ENCODE measurements at places on chromosomes 7 and 10.

DNA sequence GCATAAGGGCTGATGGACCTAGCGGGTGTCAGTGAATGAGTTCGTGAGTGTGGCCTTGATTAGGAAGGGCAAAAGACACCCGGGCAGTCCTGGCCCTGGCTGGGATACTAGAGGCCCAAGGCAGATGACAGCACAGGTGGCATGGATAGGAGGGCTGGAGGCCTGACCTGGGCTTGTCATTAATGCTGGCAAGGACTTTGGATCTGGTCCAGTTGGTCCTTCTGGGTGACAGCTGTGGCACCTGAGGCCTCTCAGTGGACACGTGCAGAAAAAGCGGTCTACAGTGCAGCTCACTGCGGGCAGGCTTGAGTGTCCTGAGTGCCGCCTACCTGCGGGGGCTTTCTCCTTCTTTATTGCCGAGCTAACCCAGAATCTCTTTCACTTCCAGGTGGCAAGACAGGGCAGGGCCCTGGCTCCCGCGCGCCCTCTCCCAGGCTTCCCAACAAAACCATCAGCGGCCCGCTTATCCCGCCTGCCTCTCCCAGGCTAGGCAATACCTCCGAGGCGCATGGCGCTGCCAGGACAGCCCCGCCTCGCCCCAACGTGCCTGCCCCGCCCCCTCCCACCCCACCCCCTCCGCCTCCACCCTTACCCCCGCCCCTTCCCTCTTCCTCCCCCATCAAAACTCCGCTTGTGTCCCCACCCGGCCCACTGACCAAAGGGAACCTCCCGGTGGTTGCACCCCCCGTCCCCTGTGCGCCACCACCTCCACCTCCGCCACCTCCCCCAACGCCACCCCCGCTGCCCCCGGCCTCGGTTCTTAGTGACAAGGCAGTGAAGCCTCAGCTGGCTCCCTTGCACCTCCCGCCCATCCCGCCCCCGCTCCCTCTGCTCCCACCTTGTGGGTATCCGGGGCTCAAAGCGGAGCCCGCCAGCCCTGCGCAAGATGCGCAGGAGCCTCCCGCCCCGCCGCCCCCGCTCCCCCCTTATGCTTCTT, 77.4 kb downstream of the WIPF3 start:
- DNase-seq, result no peak

GRCh38 chr10:89692416-89692815, 9.0 kb upstream of the KIF20B start:
- DNase-seq, result no peak

GRCh38 chr7:82164813-82165212, 278.8 kb downstream of the CACNA2D1 start:
- no peak for DNase-seq

- no peak for DNase-seq
These were observed 115.8 kb downstream of the ATE1 start for GRCh38 chr10:121812031-121812430.

GRCh38 chr7:63077841-63078240, 920.8 kb upstream of the ZNF722 start:
- no peak for DNase-seq

- no peak for DNase-seq
These were observed 391.0 kb downstream of the GFRA1 start for GRCh38 chr10:115882021-115882420.

DNA sequence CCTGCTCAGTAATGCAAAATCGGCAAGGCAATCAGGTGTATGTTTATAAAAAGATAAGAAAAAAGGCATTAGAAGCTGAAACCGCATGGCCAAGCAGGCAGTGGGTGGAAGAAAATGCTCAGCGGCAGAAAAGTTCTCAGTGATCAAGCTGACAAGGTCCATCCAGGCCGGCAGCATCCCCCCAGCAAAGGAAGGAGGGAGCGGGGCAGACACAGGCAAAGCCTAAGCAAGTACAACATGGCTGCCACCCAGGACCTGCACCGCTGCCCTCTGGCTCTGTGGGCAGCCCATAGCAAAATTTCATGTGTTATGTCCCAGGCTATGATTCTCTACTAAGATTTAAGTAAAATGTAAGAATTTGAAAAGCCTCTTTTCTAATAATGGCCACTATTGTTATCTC, 45.4 kb downstream of the MRPS24 start:
- DNase-seq, result no peak

DNA sequence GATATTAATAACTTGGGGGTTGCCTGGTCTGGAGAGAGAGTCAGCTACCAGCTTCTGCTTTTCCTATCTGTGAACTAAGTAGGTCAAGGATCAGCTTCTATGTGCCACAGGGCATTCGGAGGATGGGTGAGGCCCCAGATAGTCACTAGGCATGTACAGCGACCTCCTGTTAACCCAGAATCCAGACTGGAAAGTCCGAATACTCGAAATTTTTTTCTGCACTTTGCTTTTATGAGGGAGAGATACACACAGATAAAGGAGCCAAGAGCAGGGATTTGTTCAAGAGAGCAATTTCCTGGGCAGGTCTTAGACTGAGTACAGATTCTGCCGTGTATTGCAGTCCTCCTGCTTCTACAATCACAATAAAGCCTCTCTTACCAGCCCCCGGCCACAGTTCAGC, 54.2 kb downstream of the EMX2 start:
- DNase-seq, result no peak

GRCh38 chr10:63829020-63829419, 307.8 kb downstream of the REEP3 start:
- no peak for DNase-seq

- no peak for DNase-seq
These were observed 116.1 kb upstream of the PALS2 start for GRCh38 chr7:24457219-24457558.

DNA sequence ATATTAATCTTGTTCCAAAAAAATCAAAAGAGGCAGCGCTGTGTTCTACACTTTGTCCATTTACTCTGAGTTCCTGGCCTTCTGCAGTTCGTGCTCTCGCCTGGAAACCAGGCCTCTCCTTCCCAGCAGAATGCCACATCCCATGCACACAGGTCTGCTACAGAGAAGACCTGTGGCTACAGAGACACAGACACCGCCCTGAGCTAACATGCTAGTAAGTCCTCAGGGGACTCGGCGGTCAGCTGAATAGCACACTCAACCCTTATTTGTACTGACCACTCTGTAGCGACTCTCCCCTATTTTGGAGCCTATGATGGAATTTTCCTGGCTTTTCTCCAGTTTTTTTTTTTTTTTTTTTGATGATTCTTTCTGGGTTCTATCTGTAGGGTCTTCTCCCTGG, 12.8 kb downstream of the CREB3L2 start:
- no peak for DNase-seq

DNA sequence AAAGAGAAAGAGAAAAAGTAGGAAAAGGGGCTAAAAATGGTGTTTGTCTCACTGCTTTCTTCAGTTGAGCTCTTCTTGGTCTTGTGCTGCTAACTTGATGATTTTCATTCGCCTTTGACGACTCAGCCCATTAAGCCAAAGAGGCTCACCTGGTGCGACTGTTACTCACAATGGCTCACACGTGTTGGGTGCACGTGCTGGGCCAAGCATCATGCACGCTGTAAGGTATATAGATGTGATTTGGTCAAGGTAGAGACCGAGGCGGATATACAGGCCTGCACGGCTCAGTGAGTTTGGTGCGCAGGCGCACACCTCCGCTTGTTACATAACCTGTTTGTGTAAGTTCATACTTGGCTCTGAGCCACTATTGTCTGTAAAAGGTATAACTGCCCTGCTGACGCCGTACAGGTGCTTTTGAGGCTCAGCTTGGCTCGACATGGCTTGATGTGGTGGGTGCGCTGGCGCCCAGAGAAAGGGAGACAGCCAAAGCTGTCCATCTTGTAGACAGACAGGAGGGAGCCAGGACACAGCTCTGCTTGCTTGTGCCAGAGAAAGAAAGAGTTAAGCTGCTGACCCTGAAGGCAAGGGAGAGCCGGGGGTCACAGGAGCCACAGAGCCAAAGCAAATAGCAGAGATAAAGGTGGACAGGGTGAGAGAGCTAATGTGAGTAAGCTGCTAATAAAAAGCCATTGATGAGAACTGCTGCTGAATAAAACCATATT, 33.6 kb downstream of the ANKRD16 start:
- DNase-seq, result no peak

- no peak for DNase-seq
These were observed 10.2 kb upstream of the SEC61G start for GRCh38 chr7:54769203-54769602.

- DNase-seq, result no peak
These were observed 89.9 kb downstream of the CARD11 start for GRCh38 chr7:2953588-2954407.

- no peak for DNase-seq
These were observed 210.2 kb downstream of the MLLT10 start for GRCh38 chr10:21744223-21744622.

- no peak for DNase-seq
These were observed 54.1 kb upstream of the NPSR1 start for GRCh38 chr7:34603711-34604444.

DNA sequence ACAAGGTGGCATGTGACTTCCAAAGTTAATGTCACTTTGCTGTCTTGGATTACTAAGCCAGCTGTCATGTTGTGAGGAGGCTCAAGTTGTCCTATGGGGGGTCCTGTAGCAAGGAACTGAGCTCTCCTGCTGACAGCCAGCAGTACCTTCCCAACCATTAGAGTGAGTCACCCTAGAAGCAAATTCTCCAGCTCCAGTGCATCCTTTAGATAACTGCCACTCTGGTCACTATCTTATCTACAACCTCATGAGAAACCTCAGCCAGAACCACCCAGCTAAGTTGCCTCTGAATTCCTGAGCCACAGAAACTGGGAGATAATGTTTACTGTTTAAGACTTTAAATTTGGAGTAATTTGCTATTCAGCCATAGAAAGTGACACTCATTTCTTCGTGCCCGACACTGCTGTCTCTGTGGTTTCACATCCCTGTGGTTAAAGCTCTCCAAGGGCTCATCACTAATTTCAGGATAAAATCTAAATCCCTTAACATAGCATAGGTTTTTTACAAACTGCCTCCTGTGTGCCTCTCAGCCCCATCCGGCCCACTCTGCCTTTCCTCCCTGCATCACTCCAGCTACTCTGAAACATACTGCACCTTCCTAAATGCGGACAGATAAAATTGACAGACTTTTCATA, 83.5 kb downstream of the PRR15 start:
- DNase-seq, result no peak

GRCh38 chr10:130027716-130028464, 63.8 kb upstream of the EBF3 start:
- no peak for DNase-seq

DNA sequence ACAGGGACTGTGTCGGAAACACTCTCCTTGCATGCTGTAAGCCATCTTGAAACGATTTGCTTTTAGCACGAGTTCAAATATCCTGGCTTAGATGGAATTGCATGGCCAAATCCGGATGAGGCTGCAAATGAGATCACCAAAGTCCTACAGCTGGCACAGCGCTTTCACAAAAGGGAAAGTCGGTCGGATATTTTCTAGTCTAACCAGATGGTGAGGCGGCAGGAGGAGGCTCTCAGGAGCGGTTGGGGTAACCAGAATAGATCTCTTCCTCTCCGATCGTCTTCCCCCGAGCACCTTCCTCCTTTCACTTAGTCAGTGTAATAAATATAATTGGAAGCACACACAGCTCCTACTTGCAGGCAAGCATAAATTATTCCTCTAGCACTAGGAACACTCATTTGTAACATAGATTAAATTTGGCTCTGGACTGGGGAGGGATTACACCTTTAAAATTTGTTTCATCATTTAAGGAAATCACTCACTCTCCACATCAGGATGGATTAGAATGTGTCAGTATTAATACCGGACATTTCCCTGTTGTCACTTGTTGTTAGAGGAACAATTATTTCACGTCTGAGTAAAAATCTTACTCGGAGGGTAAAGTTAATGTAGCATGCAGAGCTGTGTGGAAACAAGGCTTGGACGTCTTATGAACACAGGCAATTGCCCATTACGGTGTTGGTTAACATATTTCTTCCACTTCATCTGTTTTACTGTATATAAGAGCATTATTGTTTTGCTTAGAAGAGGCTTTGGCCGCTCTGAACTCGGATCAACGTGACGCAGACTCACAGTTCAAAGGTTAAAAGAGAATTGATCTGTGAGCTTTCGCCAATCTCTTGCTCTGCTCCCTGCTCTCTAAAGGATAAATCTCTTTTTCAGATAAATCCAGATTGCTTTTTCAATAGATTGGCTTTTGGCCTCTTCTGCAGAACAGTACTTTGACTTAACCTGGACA, 857.9 kb downstream of the TYW1 start:
- no peak for DNase-seq

DNA sequence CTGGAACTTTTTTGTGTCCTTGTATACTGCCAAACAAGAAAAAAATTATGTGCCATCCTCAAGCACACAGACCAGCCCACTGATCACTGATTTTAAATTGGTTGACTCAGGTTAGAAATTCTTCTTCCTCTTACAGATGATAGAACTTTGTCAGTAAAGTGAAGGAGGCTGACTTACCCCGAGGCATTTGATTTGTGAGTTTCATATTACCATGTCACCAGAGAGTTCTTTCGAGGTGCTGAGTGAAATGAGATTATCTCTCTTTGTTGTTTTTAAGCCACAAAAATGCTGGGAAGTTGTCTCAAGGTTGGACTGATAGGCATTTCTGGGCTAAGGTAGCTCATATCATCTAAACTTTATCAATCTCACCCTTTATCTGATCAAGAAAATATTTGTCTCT, 78.8 kb upstream of the FAM180A start:
- no peak for DNase-seq

- no peak for DNase-seq
These were observed 293.4 kb upstream of the MKLN1 start for GRCh38 chr7:131034166-131034881.

DNA sequence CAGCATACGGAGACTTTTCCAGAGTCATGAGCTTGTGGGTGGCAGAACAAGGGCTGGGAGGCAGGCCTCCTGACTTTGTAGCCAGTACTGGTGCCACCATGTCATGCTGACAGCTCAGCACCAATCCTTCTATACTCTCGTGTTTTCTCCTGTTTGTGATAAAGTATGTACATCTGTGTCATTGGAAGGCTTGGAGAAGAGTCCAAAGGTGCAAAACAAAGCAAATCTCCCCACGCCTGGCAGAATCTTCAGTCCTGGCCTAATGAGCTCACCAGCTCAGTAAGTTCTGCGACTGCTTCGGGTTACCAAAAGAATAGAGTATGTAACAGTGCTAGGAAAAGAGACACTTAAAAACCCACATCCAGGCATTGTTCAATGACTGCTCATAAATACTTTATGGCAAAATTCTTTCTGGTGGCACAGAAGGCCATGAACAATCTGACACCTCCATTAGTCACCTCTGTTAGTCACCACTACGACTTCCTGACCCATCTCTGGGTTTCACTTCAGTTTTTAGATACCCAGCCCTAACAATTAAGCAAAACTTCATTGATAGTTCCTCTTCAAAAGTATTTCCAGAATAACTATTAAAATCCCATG, 24.5 kb downstream of the STEAP1 start:
- DNase-seq, result no peak

- DNase-seq, result no peak
These were observed 116.5 kb downstream of the ZNF438 start for GRCh38 chr10:30915146-30915545.

DNA sequence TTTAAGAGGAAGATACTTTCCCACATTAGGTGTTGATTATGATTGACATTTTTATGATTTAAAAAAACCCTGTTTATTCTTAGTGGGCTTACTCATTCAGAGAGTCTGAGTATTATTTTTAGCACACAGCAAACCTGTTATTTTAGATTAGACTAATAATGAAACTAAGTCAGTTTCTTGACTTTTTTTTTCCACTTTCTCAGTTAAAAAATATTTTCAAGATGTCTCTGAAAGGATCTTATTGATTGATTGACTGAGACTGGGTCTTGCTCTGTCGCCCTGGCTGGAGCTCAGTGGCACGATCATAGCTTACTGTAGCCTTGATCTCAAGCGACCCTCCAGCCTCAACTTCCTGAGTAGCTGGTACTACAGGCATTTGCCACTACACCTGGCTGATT, 20.4 kb upstream of the INPP5F start:
- no peak for DNase-seq

Measured in thoracic aorta (tissue), 2 donors.